ENCODE measurements at places on chromosomes 7 and 10.

DNA sequence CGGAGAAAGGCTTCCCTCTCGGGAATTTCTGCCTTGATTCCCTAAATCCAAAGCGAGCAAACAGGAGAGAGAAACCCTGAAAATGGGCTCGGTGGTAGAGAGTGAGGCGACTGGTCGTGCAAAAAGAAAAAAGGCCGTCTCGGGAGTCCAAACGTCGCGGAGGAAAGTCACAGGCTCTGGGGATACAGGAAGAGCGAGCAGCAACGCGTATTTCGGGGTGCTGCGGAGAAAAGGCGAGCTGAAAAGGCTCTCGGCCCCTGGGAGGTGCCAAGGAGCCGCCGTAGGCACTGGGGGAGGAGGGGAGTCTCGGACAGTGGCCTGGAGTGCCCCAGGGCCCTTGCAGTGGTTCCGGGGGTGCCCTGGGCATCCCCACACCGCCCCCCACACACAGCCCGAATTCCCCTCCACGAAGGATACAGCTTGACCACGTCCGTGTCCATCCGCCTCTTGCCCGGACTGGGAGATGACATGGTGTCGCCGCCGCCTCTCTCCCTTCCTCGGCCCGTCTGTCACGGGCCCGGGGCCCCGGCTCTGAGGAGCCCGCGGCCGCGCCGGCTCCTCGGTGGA is 591 bp downstream of the UBE2H start:
- no peak for DNase-seq

- DNase-seq: no peak
These were observed 133.9 kb downstream of the DKK1 start for GRCh38 chr10:52447931-52448353.

- DNase-seq: no peak
These were observed 12.0 kb upstream of the PURB start for GRCh38 chr7:44897309-44897708.

DNA sequence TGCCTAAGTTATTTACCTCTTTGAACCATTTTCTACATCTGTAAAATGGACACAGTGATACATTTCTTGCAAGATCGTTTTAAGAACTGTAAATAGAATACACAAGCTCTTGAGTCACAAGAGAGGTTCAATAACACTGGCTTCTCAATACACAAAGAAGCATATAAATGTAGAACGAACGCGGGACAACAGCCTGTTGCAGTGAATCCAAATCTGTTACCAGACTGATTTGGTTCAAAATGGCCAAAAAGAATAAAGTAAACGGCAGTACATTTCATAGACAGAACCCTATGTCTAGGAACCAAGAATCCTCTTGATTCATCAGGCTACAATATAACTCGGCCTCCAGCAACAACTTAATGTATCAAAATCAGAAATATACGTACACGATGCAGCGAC is 701 bp downstream of the MTPAP start:
- no peak for DNase-seq

DNA sequence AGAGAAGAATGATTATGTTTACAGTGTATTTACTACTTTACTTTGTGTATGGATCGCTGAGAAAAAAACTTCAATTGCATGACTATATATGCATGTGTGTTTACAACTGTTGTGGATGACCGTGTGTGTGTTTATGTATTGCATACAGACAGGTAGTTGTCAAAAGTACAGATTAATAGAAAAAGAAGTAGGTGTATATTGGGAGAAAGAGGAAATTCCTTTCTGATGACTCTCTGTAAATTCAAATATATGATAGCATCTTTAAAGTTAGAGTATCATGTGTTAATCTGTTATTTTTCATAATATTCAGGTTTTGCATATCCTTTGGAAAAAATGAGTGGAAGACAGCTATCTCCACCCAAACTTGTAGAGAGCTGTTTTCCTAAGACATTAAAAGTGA is 160.4 kb upstream of the AGR3 start:
- no peak for DNase-seq

DNA sequence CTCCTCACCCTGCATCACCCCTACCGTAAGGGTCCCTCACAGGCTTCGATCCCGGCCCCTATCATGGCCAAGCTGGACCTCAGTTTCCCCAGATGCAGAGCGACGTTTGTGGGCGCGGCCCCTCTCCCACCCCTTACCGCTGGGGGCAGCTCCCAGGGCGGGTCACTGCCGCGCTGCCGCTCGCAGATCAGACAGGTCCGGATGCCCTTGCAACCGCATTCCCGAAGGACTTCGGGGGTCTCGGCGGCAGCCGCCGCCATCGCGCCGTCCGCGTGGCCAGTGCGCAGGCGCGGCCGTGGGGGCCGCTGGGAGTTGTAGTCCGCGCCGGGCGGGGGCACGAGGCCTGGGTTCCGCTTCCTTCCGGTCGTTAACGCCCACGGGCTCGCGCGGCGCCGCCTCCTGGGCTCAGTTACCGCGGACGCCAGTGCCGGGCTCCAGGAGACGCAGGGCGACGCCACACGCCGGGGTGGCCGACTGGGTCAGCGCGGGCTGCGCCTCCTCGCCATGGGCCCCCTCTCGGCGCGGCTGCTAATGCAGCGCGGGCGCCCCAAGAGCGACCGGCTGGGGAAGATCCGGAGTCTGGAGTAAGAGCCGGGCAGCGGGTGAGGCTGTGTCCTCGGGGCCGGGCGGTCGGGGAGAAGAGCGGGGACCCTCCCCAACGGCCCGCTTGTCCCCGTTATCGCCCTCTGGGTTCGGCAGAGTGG is at the start of the genes ALKBH4 and LRWD1:
ALKBH4 (minus strand) TSS at position 287 of the 704 bp plus-strand sequence; CDS start at position 260, 27 bp downstream.
LRWD1 (plus strand) TSS at position 408 of the 704 bp plus-strand sequence; CDS start at position 505, 97 bp downstream.
- DNase-seq: peak; percentile 89

DNA sequence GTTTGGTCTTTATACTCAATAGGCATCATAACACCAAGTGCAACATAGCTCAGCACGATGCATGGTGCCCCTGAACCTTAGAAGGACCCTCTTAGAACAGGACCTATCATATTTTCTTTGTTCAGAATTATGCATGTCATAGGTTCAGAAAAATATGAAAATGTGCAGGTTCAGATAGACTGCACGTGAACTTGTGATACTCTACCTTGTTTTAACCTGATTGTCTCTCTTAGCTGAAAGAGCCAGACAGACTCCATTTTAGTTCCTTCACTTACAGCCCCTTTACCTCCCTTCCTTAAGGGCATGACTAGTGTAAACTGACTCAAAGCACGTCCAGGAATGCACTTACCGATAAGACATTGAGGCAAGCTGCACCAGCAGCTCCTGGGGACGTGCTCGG is 35.1 kb downstream of the MYOF start:
- no peak for DNase-seq

DNA sequence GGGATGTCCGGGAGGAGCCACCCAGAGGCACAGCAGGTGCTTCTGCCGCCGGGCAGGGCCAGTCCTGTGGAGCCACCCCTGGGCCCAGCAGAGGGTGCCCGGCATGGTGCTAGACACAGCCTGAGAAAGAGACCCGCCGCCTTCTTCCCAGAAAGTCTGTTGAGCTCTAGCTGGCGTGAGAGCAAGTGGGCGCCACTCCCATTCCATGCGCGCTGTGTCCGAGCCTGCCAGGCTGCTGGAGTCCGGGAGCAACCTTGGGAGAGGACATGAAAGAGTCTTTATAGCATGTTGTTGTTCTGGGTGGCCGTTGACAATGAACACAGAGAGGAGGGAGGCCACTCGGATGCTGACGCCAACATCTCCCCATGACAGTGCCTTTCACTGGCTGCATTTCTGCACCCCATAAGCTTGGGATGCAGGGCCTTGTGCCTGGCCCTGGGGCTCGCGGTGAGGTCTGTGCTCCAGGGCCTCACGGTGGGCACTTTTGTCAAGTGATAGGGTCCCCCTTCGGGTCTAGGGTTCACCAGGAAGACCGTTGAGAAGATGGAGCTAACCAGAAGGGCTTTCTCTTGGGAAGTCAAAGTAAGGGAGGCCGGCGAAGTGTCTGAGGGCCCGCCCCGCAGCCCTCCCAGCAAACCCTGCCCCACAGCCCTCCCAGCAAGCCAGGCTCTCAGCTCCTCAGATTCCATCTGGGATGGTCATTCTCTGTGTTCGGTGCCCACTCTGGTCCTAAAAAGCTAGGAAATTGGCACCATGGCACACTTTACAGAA is 47.3 kb downstream of the NKX6-2 start:
- DNase-seq: no peak

All from NCI-H2171 (cell line).